Stimulated activated CD4-positive, alpha-beta T cell treated with anti-CD3 and anti-CD28 coated beads, TNF-alpha, amount 100 ng/mL, for 48 hours (primary cell): ENCODE measurements at places on chromosomes 5 and 9.

- DNase-seq: no peak
Observed at GRCh38 chr5:105680858-105681475, 1989.8 kb downstream of the EFNA5 start.

GRCh38 chr5:106106384-106106783 lies 1564.4 kb downstream of the EFNA5 start:
- no peak for DNase-seq

- DNase-seq: no peak
Observed at GRCh38 chr9:94606646-94607422, 13.2 kb upstream of the FBP2 start.

DNA sequence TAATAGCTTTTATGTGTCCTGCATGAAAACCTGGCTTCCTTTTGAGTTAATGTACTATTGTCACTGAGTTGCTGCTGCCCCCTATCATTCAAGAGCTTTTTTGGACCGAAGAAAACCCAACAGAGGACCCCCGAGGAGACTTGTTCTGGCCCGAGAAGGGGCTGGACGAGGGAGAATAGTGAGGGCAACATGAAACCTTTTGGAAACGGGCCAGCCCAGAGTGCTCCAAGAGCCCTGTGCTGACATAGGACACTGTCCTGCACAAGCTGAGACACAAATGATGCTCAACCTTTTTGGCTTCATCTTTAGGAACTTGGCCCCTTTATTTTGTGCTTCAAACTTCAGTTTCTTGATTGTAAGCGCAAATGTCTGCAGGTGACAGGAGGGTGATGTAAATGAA lies 4.0 kb upstream of the GADD45G start:
- no peak for DNase-seq
